ENCODE measurements at places on chromosomes 2 and 18.

GRCh38 chr2:176081837-176082524 lies 1.8 kb downstream of the EVX2 start:
- no peak for DNase-seq

DNA sequence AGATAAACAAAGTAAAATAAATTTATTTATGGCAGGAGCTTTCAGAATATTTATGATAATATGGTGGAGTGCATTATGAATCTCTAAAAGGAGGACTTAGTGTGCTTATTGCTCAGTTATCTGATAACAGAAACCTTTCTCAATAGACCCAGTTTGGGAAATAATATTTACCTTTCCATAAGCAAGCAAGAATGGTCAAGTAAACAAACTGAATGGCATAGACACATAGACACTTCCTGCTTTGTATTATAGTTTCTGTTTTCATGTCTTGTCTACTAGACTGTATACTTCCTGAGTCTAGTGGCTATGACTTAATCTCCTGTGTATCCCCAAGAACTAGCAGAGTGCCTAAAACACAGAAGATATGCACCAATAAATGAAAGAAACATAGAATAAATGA lies 87.8 kb downstream of the UPP2 start:
- DNase-seq = no peak

DNA sequence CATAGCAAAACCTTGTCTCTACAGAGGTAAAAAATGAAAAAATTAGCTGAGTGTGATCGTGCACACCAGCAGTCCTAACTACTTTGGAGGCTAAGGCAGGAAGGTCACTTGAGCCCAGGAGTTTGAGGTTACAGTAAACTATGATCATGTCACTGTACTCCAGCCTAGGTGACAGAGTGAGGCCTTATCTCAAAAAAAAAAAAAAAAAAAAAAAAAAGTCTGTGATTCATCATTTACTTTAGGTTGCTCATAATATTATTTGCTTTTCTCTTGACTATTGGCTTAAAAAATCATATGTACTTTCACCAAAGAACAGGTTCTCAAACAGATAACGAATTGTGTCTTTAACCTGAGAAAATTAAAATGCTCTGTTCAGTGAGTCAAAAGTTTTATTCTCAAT lies 129.1 kb downstream of the MYO3B start:
- DNase-seq = no peak

DNA sequence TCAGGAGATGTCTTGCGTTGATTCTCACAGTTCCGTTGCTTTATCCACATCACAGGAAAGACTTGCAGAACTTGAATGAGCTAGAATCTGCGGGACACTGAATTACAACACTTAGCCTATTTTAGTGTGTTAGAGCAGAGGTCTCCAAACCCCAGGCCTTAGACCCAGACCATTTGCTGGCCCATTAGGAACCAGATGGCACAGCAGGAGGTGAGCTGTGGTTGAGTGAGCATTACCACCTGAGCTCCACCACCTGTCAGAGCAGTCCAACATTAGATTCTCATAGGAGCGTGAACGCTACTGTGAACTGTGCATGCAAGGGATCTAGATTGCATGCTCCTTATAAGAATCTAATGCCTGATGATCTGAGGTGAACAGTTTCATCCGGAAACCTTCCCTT lies 3.8 kb downstream of the MRPL30 start:
- DNase-seq = no peak

DNA sequence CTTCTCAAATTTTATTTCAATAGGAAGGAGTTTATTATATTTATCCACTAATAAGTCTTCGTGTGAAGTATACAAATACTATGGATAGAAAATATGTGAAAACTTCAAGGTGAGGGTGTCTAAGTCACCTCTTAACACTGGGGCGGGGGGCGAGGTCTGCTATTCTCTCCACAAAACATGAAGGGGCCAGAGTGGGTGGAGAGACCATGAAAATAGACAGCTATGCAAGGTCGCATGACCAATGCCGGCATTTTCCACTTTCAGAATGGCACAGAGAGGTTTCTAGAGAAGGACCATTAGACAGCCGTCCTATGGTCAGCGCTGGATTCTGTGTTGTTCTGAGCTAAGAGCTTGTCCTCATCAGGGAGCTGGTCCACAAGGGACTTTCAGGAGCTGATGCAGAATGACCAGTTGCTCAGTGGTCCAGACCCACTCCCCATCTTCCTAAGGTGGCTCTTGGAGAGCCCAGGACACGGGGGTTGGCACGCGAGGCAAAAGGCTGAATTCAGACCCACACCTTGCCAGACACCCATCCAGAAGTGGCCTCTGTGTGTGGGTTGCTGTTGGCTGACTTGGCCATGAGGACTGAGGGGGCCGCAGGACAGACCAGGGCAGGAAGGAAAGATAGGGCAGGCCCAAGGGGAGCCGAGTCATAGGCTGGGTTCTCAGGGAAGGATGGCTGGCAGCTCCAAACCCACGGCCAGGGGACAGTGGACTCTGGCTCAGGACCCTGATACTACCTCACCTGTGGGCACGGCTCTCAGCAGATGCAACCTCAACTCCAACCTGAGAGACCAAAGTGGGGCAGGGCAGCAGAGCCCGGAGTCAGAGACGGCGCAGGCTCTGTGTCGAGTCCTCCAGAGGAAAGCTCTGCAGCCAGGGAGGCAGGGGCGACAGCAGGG lies 69.8 kb downstream of the NDUFA10 start:
- no peak for DNase-seq

DNA sequence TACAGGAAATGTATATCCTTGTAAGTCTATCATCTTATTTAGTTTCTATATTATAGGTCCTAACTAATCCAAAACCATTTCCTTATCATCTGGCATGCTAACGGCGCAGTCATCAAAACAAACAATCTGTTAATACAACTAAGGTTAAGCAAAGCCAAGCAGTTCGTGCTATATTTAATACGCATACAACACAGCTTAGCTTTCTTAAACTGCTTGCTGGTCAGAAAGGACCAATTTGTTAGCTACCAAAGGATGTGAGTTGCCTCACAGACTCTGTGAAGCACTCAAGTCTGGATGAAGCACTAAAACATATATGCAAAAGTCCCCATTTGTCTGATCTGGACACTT lies 67.0 kb downstream of the ZEB2 start:
- DNase-seq = no peak

GRCh38 chr2:47303341-47304148 lies 99.4 kb upstream of the MSH2 start:
- DNase-seq = no peak
